Esophagus mucosa (tissue), 1 donor: ENCODE measurements at places on chromosomes 6 and 20. TPM values are rescaled to one million over a fixed set of nuclear protein-coding genes. Genes with fewer than 3 reads are reported as not detected.

CALHM5 gene
- total RNA-seq = 0.12 TPM

SPATA25 gene
- total RNA-seq = 0.76 TPM

ULBP3 gene
- total RNA-seq = 3.8 TPM

SAPCD1 gene
- total RNA-seq = 0.64 TPM

TP53TG5 gene
- 0.36 TPM for total RNA-seq

SPAG4 gene
- 3.3 TPM for total RNA-seq
